ENCODE measurements at places on chromosomes 16 and 17.

GRCh38 chr16:2925951-2926649 is 14.4 kb downstream of the FLYWCH1 start:
- DNase-seq = no peak

DNA sequence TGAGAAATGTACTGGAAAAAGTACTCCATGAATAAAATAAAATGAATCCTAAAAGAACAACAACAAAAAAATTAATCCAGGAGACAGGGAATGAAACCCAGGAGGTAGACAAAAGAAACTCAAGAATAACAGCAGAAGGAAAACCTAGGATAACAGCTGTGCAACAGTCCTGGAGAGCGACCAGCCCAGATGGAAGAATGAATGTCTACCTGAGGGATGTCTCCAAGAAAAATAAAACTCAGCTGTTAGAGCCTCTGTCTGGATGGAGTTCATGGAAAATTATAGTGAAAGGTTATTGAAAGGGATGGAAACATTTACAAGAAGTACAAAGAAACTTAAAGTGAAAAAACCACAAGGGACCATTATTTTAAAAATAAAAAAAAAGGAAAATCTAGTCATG is 135.8 kb upstream of the CA10 start:
- no peak for DNase-seq

DNA sequence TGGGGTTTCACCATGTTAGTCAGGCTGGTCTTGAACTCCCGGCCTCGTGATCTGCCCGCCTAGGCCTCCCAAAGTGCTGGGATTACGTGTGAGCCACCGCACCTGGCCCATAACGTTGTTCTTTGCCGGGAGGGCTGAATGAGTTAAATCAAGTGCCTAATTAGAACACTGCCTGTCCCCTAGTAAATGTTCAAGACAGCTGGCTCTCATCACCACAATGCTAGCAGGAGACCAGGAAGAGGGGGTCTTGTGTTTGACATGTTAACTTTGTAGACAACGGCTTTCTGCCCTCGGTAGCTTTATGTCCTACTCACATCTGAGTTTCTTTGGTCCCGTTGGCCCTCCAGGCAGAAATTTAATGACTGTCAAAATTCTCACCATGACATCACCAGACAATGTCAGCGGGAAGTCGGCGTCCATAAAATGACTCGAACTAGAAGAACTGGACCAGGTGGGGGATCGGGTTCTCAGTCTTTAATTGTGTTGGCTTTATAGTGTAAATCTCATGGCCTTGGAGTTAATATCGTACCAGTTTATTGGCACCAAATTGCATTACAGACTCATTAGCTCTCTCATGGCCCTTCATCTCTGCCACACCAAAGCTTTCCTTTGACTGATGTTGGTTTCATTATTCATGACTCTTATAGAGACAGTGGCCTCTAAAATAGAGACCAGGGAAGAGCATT is 11.4 kb upstream of the ITPRIPL2 start:
- no peak for DNase-seq

GRCh38 chr16:85514598-85515318 is 98.4 kb upstream of the GSE1 start:
- DNase-seq = no peak

DNA sequence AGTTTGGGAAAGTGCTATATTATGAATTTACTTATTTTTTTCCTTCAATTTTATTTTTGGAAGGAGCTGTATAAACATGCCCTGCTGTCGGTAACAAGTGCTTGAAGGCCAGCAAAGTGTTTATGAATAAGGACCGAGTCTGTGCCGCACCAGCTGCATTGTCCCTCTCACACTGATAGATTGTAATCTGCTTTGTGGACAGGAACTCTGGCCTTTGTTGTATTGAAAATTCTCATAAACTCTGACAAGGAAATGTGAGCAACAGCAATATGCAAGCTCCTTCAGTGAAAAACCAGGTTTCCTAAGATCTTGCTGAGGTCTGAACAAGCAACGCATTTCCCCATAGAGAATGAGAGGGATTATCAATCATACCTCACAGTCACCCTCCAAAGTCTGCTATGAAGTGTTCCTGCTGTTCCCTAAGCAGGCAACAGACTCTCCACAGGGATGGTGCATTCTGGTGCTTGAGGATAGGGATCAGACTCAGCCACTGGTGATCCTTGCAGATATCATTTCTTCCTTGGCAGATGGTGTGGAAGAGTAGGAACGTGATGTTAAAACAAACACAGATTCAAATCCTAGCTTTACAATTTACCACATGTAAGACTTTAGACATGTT is 109.6 kb downstream of the KCNJ2 start:
- DNase-seq = no peak

DNA sequence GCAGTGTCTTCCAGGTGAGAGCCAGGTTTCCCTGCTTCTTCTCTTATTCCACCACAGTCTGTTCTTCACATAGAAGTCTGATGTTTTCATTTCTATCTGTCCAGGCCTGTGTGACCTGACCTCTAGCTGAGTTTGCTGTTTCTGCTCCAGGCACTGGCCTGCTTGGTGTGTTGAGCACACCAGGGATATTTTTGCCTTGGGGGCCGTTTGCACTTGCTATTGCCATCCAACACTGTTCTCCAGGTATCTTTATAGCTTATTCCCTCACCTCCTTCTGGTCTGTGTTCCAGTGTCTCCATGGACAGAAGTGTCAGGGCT is 41.4 kb downstream of the MRTFB start:
- DNase-seq = no peak

DNA sequence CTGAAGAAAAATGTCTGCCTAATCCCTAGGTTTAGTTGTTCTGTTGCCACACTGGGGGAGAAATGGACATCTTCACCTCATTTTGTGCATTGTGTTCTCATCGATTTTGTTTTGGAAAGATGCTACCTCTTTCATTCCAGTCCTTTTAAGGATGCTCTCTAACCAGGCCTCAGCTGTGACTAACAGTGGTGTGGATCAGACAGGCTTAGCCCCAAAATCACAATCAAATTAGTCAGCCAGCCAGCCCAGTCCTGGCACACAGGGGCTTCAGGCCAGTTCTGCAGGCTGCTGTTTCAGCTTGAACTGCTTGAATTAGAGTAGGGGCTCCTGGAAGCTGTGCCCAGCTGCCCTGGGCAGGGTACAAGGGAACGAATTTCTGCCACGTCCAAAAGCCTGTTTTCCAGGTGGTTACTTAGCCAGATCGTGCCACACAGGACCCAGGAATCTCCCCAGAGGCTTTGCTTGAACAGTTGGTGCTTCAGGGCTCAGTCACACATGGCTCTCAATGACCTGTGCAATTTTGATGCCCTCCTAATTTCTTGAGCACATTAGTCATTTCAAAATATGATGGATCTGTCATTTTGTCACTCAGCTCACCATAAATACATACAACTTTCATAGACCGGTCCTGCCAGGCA is 60.7 kb downstream of the CLEC16A start:
- no peak for DNase-seq

- no peak for DNase-seq
Measured at GRCh38 chr17:81460856-81461460, 51.6 kb downstream of the ACTG1 start.

- DNase-seq = no peak
Measured at GRCh38 chr16:2819179-2819938, 2.3 kb downstream of the PRSS21 start.

DNA sequence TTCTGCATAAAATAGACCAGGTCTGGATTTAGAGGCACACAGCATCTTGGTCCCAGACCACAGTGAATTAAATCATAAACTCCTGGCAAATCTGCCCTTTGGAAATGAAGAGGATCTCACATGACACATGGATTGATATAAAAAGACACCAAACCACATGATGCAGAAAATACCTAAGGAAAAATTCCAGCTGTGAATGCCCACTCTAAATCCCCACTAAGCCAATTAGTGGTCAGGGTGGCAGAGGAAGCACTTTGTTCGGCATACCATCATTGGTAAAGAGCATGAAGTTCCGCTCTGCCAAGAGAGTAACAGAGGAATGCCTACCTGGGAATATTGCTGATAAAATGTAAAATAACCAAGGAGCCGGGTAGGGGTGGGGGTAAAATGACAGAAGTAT is 32.4 kb upstream of the NOL11 start:
- DNase-seq = no peak

- no peak for DNase-seq
Measured at GRCh38 chr17:61486135-61487120, 34.2 kb downstream of the TBX4 start.

DNA sequence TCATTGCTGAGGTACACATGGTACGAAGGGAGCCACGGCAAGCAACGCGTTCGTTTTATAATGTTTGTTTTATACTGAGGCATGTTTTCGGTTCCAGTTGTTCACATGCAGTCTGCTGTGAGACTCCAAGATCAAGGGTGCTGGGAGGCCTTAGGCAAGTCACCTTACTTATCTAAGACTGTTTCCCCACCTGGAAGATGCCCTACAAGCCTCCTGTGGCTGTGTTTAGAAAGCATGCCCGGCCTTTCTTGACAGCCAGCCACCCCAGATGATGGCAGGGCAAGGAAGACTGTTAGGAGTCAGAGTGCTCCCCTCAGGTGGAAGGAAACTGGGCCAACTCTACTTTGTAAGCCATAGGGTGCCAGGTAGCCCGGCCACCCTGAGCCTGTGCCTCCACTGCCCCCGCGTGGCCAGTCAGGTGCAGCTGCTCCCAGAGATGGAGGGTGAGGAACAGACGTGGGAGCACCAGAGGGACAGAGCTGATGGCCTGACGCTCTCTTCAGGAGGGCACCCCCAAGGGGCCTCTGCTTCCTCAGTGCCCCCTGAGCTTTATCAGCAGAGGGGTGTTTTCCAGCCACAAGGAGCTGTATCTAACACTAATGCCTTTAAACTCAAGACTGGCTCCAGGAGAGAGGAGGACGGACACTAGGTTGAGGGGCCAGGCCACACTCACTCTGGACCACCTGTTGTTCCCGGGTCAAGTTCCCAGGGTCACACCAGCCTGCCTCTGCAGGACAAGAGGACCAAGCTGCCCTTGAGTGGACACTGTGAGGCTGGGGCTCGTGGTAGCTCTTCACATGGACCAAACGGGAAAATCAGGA is 5.4 kb downstream of the NAT9 start:
- DNase-seq = peak; percentile 77

DNA sequence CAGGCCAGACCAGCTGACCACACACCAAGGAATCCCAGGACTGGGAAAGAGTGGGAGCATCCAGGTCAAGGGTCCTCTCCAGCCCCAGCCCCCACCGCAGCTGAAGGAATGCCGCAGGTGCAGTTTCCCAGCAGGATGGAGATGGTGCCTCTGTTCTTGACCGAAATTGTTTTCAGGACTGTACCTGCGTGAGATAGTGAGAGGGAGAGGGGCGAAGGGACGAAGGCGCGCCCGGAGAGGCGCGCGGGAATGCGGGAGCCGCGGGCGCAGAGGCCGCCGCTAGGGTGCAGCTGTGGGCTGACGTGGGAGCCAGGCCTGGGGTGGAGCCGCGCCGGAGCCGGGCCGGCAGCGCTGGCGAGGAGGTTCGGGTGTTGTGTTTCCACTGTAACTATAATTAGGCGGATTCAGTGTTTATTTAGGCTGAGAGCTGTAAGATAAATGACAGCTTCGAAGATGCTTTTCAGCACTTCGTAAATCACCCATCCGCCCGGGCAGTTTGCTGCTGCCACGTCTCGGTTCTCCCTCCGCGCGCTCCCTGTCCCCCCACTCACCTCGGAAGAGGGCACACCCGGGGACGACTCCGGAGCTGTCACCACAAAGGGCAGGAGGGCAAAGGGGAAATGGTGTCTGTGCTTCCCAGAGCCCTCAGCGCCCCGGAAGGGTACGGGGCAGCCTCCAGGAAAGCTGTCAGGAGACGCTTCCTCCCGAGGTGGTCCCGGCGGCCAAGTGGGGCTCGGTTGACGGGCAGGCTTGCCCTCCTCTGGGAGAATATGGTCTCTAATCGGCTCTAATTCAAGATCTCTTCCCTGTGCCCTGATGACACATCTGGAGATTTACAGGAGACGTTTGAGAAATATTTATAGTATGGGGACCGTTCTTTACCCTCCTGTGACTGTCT is 38.2 kb downstream of the HOXB1 start:
- DNase-seq = peak; percentile 76

GRCh38 chr17:2905269-2905668 is 109.0 kb downstream of the RAP1GAP2 start:
- no peak for DNase-seq

DNA sequence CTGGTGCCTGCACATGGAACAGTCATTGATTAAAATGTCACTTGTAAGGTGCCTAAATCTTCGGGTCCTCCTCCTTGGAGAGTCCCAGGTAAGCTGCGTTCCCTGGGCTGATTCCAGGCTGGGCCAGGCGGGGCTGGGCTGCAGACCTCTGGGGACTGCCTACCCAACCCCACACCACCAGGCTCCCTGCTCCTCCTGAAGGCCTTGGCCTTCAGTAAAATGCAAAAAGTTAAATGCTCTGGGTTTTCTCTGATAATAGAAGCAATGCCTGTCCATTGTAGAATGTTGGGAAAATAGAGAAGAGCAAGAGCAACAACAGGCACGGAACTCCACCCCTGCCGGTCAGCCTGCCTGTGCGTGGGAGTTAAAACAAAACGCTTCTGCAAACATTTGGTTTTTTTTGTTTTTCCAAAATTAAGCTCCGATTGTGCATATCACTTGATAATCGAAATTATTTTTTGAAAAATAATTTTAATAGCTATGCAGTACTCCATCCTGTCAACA is 363.9 kb downstream of the SEC14L1 start:
- DNase-seq = no peak

DNA sequence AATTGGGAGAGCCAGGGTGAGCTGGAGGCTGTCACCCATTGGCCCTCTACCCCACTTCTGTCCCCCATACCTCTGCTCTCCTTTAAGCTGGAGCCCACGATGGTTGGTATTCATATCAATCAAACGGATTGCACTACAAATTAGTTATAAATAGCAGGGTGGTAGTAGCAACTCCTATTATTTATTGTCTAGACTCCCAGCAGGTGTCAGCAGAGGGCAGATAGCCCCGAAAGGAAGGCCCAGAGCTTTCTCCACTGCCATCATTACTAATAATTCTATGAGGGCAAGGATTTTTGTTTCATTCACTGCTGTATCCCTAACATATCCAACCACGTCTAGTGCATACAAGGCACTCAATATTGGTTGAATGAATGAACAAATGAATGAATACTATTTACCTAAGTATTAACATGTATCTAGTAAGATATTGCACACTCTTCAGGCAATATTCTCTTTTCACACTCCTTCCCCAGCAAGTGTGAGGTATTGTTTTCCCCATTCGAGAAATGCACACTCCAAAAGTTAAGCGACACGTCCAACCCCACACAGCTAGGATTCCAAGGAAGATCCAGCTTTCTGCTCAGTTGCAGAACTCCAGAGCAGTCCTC is 6.3 kb downstream of the C17orf50 start:
- peak; percentile 28 for DNase-seq

DNA sequence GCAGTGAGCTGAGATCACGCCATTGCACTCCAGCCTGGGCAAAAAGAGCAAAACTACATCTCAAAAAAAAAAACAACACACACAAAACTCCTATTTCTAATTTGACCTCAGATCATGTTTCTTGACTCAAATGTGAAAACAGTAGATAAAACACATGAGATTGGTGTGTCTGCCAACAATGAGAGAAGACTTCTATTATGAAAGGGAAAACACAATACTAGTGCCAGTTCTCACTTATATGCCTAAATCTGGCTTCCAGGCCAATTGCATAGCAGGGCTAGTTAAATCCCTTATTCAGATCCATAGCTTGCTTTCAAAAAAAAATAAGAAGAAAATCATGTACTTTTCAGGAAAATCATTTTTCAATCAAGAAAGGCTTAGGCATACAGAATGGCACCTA is 39.4 kb downstream of the AP1G1 start:
- no peak for DNase-seq

GRCh38 chr17:10144982-10145381 is 53.4 kb downstream of the GAS7 start:
- DNase-seq = no peak

GRCh38 chr17:48500435-48501426 is 30.1 kb downstream of the HOXB1 start:
- no peak for DNase-seq

- DNase-seq = no peak
Measured at GRCh38 chr17:40457964-40458791, 14.9 kb downstream of the IGFBP4 start.

Data from activated CD4-positive, alpha-beta T cell treated with anti-CD3 and anti-CD28 coated beads, Interleukin-2, Interleukin-6, amounts not matched to agents 100 ng/mL and 50 ng/mL, durations not matched to agents 16 hours and 8 hours (primary cell).